NCI-H2081 treated with DMSO at 0.1 percent for 48 hours (cell line): ENCODE measurements at places on chromosomes 2 and 18.

- no peak for DNase-seq
These were observed 3.4 kb downstream of the B4GALT6 start for GRCh38 chr18:31680831-31681568.

GRCh38 chr2:212682937-212683336 lies 144.3 kb upstream of the ERBB4 start:
- no peak for DNase-seq

DNA sequence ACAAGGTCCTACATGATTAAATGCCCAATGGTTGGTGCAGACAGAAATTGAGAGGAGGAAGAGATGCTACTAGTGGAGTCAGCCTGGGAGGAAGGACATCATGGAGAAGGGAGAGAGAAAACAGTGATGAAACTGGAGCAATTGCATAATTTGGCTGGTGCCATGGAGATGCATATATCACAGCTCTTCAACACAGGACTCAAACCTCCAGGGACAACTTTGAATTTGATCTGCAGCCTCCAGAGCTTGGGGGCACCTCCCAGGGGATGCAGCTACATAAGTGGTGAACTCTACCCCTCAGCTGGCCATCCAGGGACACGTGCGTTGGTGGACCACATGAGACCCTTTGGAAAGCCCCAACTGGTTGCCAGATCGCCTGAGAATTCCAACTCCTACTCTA lies 80.4 kb downstream of the CTAGE1 start:
- DNase-seq, result no peak

- no peak for DNase-seq
These were observed 44.3 kb upstream of the TNFRSF11A start for GRCh38 chr18:62280786-62281185.

DNA sequence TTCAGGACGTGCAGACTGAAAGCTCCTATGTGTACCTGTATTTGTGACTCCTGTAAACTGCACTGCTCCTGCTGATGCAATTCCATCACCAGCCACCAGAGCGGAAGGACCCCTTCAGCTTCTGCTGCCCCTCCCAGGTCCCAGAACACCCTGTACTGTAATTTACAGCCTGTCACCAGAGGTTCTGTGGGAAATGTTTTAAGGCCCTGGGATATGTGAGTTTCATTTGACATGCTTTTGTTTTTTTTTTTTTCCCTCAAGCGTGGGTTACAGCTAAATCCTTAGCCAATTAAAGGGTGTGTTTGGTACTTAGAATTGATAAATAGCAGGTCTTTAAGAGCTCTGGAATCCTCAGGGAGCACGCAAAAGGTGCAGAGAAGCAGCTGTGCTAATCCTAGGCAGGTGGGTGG lies 79.4 kb downstream of the KCTD1 start:
- DNase-seq, result peak; percentile 20

- DNase-seq, result no peak
These were observed 6.1 kb downstream of the FBXO11 start for GRCh38 chr2:47899915-47900816.

DNA sequence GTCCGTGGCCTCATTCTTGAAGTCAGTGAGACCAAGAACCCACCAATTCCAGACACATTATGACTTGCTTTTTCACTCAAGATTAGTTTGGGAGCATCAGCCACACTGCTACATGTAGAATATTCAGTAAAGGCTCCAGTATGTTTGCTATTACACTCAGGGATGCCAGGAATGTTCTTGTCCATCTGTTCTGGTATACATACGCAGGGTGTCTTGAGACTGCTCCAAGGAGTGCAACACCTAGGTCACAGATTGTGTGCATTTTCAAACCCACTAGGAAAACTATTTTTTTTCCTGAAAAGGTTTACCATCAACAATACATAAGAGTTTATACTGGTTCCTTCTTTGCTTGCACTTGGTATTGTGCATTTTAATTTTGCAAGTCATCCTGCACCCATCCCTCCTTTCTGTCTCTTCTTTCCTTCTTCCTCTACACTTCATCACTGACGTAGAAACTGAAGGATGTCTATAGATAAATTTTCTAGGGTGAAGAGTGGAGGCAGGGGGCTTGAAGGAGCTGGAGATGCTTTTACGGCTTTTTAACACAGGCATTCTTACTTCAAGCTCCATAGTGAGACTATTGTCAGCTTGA lies 35.3 kb upstream of the MAP2 start:
- DNase-seq, result no peak

GRCh38 chr2:236664136-236664535 lies 94.5 kb downstream of the ACKR3 start:
- no peak for DNase-seq

GRCh38 chr2:152585830-152586484 lies 131.3 kb downstream of the PRPF40A start:
- DNase-seq, result no peak

DNA sequence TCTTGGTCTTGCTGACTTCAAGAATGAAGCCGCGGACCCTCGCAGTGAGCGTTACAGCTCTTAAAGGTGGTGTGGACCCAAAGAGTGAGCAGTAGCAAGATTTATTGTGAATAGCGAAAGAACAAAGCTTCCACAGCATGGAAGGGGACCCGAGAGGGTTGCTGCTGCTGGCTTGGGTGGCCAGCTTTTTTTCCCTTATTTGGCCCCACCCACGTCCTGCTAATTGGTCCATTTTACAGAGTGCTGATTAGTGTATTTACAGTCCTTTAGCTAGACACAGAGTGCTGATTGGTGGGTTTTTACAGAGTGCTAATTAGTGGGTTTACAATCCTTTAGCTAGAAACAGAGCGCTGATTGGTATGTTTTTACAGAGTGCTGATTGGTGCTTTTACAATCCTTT lies 88.0 kb upstream of the LTBP1 start:
- DNase-seq, result no peak

- peak; percentile 18 for DNase-seq
These were observed 47.7 kb downstream of the OSBPL6 start for GRCh38 chr2:178241844-178242551.
